Psoas muscle (tissue), 8 donors: ENCODE measurements at places on chromosomes 1 and 21.

DNA sequence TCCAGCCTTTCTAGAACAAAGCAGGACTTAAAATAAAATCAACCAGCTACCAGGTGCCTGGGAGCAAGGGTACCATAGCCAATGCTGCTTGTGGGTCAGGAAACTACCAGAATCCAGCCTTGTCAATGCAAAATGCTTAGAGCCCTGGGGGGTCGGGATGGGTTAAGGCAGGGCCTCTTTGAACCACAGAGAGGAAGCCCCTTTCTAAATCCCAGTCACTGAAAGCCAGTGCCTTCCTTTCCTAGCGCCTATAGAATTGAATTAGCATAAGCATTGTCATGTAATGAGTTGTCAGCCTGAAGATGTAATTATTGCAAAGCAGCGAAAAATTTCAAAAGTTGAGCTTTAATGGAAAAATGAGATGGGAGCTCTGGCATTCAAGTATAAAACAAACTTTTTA lies 176.6 kb upstream of the DAB1 start:
- no peak for DNase-seq

- DNase-seq, result no peak
These were observed 159.8 kb downstream of the PEX14 start for GRCh38 chr1:10634428-10635084.

DNA sequence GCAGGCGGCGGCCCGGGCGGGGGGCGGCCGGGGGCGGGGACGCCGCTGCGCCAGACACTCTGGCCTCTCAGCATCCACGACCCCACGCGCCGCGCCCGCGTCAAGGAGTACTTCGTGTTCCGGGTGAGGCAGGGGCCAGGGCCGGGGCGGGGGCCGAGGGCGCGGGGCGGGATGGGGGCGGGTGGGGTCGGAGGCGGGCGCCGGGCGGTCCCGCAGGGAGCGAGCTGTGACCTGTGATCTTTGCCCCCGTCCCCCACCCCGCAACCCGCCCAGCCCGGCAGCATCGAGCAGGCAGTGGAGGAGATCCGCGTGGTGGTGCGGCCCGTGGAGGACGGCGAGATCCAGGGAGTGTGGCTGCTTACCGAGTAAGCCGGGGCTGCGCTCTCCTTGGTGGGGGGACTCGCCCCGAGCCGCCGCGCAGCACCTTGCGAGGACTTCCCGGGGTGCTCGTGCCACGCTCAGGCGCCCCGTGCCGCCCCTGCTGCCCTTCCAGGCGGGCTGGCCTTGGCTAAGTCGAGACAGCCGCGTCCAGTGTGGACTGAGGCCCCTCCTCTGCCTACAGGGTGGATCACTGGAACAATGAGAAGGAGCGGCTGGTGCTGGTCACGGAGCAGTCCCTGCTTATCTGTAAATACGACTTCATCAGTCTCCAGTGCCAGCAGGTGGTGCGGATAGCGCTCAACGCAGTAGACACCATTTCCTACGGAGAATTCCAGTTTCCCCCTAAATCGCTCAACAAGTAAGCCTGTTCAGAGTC lies 514 bp downstream of the TPRG1L start:
- DNase-seq, result no peak

DNA sequence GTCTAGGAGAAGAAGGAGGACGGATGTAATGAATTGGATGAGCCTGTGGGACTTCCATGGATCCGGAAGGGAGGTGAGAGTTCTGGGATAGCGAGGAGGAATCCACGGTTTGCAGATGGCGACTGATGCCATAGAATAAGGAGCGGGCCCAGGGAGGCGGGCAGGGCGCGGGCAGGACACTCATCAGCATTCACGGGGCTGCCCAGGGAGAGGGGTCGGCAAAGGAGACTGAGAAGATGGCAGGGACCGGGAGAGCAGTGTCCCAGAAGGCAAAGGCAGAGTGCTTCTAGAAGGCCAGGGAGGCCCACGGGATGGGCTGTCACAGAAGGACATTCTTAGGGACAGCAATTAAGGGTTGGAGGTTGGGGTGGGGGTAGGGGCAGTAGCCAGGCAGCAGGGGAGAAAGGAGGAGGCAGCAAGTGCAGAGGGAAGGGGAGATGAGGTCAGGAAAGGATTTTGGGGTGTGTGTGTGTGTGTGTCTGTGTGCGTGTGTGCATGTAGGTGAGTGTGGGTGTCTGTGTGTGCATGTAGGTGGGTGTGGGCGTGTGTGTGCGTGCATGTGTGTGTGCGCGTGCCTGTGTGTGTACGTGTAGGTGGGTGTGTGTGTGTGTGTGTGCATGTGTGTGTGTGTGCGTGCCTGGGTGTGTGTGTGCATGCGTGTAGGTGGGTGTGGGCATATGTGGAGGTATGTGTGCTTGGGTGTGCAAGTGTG lies 1.1 kb upstream of the COL8A2 start:
- no peak for DNase-seq

DNA sequence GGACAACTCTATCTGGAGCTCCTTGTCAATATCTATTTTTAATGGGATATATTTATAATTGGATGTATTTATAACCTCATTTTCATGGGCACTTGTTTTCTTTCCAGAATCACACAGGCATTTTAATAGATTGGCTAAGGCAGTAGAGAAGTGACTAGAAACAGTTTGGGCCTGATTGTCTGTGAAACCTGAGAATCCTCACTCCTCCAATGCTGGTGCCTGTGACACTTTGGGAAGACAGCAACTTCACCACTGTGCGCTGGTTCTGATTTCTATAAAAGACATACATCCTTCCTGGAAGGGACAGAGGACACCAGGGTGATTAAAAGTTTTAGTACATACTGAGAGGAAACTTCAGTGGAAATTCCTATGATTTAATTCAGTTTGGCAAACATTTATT lies 39.6 kb upstream of the RXRG start:
- no peak for DNase-seq

- DNase-seq, result no peak
These were observed 17.6 kb upstream of the CBR3 start for GRCh38 chr21:36117286-36117741.

GRCh38 chr1:154663471-154664060 lies 55.6 kb upstream of the ADAR start:
- DNase-seq, result no peak

DNA sequence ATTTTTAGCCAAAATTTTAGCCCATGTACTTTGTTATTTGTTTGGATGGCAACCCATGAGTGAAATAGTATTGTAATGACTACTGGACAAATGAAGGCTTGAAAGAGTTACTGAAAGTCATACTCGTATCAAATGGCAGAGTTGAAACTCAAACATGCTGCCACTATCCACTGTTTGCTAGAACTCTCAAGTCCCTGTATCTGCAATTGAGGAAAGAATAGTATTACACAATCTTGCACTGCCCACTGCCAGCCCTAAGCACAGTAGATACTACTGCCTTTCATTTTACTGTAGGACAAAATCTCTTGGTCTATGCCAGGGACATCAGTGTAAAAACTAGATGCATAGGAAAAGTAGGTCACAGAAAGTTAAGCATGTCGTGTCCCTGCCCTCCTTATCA lies 581.1 kb upstream of the PLXNA2 start:
- DNase-seq, result no peak

- no peak for DNase-seq
These were observed 1.8 kb downstream of the FOXD3 start for GRCh38 chr1:63323865-63324778.

DNA sequence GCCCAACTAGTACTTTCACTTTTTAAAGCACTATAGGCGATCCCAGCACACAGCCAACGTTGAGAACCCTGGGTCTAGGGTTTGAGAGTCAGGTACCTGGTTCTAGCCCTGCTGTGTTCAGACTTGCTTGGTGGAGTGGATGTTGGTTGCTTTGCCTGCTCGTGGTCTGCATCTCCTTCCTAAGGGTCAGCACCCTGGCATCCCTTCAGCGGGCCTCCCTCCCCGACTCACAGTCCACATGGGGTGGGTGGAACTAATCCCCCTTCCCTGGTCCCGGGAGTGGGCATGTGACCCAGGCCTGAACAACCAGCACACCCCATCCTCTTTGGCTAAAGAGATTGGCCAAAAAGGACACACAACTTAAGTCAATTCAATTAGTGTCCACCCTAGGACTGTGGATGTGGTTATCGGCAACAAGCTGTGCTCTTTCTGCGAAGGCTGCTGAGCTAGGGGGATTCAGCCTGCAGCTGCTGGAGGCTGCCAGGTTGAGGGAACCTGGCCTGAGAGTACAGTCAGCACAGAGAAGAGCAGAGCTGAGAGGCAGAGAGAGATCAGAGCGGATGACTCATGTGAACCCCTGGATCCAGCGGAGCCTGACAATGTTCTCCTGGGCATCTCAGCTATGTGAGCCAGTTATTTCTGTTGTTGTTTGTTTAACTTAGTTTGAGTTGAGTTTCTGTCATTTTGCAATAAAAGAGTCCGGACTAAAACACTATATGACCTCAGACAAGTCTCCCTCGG lies 138.9 kb downstream of the ACTL8 start:
- DNase-seq, result no peak
